GM18507 (cell line): ENCODE measurements at places on chromosomes 7 and 10.

- no peak for DNase-seq
Observed at GRCh38 chr7:131536361-131536849, 20.0 kb downstream of the PODXL start.

GRCh38 chr10:23630376-23630775 is 191.5 kb downstream of the OTUD1 start:
- DNase-seq, result no peak

DNA sequence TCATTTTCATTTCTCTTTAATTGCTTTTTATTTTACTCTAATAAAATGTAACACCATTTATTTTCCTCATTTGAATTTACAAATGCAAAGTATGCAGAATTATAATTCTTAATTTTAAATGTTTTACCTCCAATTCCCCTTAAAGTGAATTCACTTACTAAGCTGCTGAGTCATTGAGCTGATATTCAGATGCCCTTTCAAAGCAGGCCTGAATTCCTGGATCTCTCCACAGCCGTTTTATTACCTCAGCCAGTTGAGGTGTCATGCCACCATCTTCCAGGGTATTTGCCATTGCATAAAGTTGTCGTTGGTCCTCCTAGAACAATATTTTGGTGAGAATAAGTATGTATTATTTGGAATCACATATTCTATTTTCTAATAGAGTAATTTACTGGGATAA is 33.2 kb downstream of the GNAT3 start:
- DNase-seq, result no peak

- DNase-seq, result no peak
Observed at GRCh38 chr7:123538897-123539296, 4.5 kb upstream of the IQUB start.

DNA sequence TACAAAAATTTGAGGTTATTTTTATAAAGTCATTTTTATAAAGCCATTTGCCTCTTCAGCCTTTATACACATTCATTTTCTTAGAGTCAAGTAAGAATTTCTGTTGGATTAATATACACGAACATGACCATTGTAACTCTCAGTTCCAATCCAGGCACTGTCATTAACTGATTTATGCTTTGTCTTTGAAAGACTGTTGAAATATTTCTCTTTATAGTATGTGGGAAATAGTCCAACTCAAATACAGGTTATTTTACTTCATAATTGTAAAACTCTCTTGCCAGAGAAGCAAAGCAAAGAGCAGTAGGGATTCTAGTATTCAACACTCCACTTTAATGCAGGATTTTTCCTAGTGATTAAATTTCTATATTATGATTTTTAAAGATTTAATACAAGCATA is 36.5 kb upstream of the PAPSS2 start:
- no peak for DNase-seq

- DNase-seq, result no peak
Observed at GRCh38 chr7:158842486-158842885, 13.2 kb upstream of the ESYT2 start.

DNA sequence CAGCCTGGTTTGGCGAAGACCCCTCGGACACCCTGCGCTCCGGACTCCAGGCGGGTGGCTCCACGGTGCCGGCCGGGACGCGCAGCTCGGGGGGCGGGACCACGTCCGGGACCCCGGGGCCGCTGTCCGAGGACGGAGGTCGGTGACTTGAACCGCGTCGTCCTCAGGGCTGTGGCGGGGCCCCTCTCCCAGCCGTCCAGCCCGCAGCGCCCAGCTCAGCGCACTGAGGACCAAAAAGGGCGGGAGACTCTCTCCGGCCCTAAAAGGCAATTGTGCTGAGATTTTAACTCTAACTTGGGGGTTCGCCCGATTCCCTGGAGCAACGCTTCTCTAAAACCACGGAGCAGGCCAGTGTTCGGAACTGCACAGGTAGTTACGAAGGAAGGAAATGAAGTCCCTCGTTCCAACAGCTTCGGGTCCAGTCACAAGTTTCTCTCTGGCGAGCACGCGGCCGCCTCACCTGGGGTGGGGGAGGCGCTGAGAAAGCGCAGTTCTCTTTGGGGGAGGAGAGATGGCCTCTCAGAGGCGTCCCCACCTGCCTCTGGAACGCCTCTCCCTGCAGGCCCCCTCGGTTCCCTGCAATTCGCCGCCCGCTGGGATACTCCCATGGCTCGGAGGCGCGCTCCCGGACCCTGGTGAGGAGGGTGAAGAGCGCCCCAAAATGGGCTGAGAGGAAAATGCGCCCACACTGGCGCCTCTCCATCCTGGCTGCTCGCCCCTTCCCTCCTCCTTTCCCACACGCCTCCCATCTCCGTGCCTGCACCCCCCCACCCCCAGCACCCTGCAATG is 352.7 kb downstream of the DNAJB6 start:
- DNase-seq, result no peak

DNA sequence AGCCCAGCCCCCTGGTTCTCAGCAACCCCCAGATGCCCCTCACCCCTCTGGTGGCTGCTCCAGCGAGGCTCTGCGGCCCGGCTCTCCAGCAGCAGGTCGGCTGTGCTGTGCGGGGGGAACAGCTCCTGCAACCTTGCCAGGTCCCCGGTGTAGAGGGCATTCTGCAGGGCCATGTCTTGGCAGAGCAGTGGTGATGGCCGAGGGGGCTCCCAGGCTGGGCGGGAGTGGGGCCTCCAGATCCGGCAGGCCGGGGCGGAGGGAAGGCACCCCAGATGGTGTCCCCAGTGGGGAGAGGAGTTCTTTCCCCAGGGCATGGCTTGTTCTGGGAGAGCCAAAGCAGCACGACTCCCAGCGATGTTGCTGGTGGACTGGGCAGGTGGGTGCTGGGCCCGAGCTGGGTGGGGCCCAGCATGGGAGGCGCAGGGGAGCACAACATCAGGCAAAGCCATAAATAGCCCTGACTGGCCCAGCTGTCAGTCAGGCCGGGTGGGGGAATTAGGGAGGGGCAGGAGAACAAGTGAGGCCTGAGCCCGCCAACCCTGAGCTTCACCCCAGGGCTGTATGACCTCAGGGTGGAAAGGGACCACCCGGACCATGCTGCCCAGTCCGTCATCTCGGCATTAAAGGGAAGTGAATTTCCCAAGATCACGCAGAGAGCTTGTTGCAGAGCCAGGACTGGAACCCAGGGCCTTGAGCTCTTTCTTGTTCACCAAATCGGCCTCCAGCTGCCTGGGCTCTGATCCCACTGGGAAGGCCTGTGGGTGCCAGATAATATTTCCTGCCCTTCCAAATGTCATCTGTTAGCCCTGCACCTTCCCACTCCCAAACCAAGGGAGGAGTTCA is 580 bp upstream of the ASB10 start:
- no peak for DNase-seq

DNA sequence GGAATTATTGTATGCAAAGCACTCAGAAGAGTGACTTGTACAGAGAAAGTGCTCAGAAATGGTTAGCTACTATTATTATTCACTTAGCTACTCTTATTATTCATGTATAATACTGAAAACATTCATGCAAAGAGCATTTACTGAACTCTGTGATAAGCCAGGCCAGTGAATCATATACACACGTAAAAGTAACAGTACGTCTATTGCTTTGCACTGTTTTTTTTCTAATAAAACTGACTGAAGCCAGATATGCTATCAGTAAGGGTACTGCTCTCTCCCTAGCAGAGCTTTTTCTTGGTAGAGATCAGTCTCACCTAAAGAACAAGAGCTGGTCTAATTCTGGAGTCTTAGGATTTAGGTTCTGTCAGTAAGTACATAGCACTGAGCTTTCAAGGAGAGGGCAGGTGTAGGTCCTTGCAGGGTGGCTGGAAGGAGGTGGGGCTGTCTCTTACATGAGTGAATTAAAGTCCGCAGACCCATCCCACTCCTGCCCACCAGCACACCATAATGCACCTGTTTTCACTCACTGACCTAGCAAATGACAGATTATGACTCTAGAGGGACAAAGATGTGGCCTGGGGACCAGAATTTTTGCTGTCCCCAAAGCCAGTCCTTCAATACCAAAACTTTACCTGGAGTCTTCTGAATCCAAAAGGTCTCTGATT is 145.9 kb downstream of the ARID5B start:
- no peak for DNase-seq

DNA sequence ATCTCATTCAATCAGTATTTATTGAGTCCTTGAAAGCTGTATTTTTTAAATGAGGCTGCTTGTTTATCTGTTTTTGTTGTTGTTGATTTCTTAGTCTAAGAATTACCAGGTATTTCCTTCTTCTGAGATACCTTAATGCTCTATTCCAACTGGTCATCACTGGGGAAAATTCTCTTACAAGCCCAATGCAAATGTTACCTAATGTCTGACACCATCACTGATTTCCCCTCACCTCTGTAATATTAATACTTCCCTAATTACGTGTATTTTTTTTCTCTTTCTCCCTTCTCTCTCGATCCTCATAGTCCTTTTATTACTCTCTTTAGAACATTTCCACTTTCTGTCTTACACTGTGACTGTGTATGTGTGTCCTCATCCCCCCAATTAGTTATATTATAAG is 13.9 kb downstream of the HDAC9 start:
- DNase-seq, result no peak

DNA sequence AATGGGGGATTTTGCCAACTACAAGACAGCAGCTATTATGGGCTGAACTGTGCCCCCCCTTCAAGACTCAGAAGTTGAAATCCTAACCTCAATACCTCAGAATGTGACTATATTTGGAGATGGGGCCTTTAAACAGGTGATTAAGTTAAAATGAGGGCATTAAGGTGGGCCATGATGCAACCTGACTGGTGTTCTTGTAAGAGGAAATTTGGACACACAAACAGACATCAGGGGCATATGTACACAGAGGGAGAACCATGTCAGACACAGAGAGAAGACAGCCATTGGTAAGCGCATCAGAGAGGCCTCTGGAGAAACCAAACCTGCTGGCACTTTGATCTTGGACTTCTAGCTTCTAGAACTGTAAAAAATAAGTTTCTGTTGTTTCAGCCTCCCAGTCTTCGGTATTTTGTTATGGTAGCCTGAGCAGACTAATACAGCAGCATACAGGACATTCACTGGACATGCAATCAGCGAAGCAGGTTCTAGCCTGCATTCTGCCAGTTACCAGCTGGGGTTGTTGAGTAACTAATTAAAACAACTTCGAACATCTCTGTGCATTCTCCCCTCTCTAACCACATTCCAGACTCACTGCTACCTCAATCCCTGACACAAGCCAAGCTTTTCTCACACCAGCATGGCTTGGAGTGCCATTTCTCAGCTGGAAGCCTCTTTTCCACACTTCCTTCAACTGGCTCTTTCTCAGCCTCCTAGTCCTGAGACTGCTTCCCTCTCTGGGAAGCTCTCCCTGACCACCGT is 141.4 kb downstream of the DOCK4 start:
- no peak for DNase-seq

DNA sequence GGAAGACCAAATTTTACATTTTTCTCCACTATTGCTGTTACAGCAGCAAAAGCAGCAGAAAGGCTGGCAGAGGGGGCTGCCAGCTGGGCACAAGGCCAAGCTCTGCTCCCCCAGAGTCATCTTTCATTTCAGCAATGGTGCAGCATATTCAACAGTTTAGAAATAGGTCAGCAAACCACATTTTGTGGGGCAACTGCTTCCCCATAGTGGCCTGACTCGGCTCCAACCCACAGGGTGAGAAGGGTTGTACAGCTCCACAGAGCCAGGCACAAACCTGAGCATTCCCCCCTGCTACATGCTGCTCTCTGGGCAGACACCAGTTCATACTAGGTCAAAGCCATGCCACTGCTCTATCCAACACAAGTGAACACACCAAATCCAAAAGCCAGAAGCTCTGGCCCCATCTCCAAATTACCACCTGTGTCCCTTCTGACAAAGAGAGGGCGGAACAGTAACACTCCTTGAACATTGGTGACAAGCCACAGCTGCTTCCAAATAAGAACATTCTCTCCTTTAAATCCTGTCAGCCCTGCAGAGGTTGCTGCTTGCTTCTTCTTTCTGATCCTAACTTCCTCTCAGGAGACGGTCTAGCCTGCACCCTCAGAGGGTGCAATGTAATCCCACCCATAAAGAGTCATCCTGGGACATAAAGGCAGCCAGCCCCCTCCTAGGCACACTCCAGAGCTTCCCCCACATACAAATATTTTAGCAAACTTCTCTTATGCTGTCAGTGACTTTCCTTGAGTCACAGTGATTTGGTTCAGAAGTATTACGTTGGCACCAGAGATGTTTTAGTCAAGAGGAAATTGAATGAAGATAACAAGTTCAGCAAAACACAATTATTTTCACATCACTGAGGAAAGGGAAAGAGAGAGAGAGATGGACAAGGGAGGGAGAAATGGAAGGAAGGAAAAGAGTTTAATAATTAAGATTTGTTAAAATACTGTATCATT is 39.0 kb upstream of the SLIT1 start:
- no peak for DNase-seq

DNA sequence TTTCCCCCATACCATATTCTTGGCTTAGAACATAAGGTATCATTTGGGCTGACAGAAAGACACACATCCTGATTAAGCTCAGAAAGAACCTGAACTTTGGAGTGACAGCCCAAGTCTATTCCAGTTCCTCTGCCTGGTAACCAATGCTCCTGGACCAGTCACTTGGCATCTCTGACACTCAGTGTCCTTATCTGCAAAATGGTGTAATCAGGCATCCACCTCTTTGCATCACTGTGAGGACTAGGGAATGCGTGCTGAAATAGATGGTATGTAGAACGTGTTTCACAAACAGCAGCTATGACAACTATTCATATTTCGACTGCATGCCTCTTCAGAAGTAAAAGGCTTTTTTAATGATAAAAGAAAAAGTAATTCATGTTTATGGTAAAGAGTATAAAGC is 26.2 kb upstream of the PIK3AP1 start:
- no peak for DNase-seq

- DNase-seq, result no peak
Observed at GRCh38 chr7:79182283-79182682, 271.2 kb downstream of the MAGI2 start.

DNA sequence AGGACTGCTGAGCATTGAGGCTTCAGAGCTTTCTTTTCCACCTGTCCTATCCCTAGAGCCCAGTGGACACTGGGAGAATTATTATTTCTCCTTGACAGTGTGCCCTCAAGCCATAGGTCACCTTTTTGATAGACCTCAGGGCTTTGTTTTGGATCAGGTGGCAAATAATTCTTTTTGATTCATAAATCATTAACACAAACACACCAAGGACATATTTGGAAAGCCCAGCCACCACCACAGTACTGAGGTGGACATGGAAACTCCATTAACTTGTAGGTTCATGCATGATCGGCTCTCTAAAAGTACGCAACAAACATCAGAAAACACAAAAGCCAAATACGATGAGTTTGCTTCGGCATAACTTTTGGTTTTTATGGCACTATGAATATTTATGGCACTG is 17.8 kb upstream of the PLEKHS1 start:
- no peak for DNase-seq

- peak; percentile 18 for DNase-seq
Observed at GRCh38 chr7:129829737-129830631, 122.8 kb downstream of the UBE2H start.

GRCh38 chr7:49580000-49580399 is 193.4 kb upstream of the VWC2 start:
- DNase-seq, result no peak
